Stimulated activated CD4-positive, alpha-beta T cell treated with anti-CD3 and anti-CD28 coated beads, Interleukin-4, amount 100 ng/mL, for 24 hours (primary cell): ENCODE measurements at places on chromosomes 4 and X.

DNA sequence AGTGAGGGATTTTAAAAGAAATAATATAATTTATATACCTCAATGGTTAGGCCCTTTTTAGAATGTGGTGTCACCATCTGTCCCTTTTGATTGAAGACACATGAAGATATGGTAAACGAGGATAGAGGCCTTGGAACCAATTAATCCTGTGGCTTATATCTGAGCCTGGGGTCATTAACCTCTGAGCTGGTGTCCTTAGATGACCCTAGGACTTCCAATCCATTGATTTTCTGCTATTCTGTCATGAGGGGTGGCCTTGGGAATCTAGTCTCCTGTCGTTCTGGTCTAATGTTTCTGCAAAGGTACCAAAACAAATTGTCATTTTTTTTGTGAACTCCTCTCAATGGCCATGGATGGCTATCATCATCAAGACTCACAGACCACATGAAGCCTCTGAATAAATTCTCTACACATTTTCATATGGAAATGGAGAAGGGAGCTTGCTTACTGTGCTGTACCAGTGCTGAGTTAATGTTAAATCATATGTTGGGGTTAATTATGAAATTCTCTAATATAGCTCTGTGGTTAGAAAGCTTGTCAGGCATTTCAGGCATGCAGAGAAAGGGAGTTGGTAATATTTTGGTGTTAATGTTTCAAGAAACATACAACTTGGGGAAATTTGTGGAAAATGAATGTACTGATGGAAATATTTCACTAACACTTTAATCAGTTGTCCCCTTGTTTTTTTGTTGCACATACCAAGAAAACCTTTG, 204.2 kb upstream of the IL15 start:
- DNase-seq: no peak

DNA sequence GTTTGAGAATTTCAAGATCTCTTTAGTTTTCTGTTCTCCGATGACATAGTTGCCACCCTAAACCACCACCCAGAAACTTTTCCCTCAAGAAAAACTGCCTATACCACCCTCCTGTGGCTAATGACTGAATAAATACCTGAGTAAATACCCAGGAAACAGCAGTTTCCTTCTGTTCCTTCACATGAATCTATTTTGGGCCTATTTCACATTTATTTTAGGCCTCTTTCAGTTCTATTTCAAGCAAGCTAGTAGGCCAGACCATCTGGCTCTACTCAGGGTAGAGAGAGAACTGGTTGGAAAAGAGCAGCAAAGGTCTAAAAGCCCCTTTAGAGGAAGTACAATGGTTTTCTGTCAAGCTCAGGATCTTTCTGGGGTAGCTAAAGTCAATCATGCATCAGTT, 23.4 kb downstream of the ARHGEF9 start:
- no peak for DNase-seq

DNA sequence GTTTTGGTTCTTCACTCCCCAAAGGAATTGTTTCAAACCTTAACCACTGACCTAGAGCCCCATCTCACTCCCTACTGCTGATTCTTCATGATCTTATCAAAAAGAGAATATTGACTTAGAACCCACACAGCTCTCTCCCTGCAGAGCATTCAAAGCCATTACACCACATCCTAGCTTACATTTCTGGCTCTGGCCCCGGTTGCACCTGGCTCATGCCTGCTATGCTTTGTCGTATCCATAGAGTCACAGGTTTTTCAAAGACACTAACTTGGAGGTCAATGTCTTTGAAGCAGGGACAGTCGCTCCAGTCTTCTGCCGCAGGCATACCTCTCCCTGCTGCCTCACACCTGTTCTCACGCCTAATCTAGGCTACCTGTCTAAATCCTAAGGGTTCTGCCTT, 42.7 kb upstream of the FGFBP2 start:
- no peak for DNase-seq

DNA sequence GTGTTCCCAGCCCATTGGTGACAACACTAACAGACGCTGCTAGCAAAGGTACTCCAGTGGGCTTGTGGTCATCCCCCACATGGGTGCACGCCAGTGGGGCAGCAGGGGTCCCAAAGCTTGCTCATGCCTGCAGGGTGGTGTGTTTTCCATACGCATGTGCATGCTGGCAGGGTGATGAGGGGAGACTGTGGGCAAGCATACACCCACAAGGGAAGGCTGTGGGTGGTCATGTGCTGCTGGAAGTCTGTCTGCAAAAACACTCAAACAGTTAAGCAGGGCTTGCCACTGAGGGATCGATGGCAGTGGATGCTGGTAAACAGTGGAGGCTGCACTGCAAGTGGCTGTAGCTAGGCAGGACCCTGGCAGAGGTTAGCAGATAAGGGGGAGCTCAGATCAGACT, 79.9 kb downstream of the FAAH2 start:
- DNase-seq: no peak

- no peak for DNase-seq
These were observed 55.5 kb upstream of the LNX1 start for GRCh38 chr4:53646795-53647194.

GRCh38 chr4:151098979-151099228, 524 bp upstream of the RPS3A start:
- no peak for DNase-seq

- no peak for DNase-seq
These were observed 521.5 kb downstream of the GRID2 start for GRCh38 chr4:92825256-92825655.
